Astrocyte of the cerebellum (primary cell): ENCODE measurements at places on chromosomes 2 and 18.

DNA sequence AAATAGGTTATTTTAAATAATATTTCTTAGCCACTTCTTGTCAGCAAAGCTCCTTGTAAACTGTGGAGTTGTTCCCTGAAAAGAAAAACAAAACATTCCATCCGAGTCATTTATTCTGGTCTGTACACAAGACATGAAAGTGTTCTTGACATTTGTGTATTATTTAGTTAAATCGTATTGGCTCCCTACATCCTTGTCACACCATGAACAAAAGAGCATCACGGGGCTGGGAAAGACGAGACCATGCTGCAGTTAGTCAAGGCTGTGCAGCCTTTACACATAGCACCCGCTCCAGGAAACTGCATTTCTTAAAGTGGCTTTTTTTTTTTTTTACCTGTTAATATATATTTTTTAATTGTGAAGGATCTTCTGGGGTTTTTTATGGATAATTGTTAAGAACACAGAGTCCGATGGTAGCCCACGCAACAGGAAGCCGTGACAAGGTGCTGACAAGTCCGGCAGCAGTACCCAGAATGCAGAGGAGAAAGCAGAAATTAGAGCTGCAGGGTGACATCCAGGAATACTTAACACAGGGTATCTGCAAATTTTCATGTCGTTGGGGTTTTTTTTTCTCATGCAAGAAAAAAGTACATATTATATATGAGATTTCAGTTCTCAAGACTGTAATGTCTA lies 588.4 kb downstream of the ARHGAP15 start:
- no peak for DNase-seq

GRCh38 chr2:154623819-154624218 lies 74.7 kb upstream of the KCNJ3 start:
- peak; percentile 31 for DNase-seq

DNA sequence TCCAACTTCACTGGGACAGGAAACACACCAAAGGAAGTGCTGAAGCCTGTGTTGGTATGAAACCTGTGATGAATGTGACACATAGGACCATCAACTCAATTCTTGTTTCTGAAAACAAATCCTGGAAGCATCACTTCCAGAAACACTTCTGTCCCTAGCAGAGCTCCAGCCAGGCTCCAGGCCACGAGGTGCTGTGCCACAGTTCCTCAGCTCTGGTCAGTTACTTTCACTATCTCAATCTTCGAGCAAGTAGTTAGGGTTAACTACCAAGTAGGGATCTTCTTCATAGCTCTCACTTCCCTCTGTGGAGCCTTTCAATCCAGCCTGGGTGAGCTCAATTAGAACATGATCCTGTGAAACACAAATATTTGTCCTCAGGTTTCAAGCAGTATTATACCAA lies 3.6 kb upstream of the LCT start:
- no peak for DNase-seq

DNA sequence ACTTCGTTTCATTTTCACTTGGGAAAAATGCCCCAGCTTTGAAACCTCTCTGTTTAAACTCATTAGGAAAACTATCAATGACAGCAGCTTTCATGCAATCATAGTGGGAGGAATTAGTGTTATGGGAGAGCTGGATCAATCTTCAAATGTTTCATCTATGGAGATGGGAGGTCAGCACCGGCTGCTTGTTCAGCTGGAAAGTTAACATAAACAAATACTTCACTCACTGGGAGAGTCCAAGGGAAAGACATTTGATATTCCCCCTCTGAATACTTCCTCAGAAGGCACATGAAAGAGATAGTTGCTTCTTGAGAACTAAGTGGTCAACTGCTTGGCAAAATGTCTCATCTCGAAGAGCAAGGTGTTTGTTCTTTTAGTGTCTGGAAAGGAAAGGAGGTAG lies 7.3 kb downstream of the LYPD1 start:
- DNase-seq = peak; percentile 50

- no peak for DNase-seq
Measured at GRCh38 chr2:201194097-201194496, 11.2 kb downstream of the CASP10 start.

DNA sequence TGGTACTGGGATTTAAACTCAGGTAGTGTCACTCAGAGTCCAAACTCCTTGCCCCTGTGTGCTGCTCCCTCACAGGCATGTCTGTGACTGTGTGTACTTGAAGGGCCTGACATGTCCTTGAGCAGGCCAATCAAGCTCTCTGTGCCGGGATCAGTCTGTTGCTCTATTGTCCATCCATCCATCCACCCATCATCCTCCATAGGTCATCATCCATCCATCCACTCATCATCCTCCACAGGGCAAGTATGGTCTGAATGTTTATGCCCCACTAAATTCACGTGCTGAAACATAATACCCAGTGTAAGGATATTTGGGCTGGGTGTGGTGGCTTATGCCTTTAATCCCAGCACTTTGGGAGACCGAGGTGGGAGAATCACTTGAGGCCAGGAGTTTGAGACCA lies 24.5 kb upstream of the NEB start:
- DNase-seq = no peak

DNA sequence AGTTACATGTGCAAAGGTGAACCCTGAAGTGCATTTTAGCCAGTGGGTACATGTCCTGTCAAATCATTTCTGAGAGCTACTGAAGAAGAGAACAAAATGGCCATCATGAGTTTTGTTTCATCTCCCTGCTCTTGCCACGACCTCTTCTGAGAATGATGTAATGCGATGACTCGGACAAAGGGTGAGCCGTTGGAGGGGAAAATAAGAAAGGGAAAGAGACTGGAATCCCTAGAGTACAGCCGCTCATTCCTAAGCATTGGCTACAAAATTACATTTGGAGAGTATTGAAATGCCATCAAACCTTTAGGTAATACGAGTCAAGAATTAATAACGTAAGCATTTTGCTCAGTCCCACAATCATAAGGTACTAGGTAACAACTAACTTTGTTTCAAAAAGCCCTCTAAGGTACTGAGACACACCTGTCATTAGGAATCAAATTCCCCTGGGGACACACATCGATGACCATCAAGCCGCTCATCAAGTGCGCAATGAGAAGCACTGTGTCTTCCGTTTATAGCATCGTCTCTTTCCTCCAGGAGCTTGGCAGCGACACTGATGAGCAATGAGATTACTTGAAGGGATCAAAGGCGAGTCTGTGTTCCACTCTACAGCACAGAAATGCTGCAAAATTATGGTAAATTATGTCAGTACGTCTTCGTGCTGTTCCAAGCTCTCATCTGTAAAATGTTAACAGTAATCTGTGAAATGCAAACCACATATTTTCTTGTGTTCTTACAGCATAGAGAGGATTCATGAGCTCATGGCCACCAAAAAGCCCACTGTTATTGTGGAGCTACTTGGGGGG lies 97.3 kb upstream of the PIEZO2 start:
- DNase-seq = no peak

DNA sequence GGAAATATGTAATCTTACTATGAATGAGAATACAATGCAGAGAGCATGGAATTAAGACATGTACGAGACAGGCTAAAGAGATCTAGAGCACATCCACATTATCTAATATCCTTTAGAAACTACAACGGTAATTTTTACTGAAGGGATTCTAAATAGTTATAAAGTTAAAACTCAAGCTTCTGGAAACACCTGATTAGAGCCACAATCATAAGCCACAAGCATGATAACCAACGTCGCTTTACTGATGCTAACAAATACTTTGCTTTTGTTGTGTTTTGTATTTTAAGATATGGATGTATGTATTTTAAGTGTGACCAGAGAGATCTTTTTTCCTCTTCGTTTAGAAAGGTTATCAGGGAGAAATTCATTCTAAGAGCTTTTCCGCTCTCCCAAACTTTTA lies 44.0 kb upstream of the STK17B start:
- no peak for DNase-seq

- no peak for DNase-seq
Measured at GRCh38 chr18:3984163-3984757, 470.8 kb downstream of the DLGAP1 start.

- DNase-seq = no peak
Measured at GRCh38 chr2:15668611-15669305, 77.1 kb downstream of the DDX1 start.

- DNase-seq = peak; percentile 75
Measured at GRCh38 chr2:213818436-213818835, 534.2 kb downstream of the SPAG16 start.

GRCh38 chr2:152033011-152033925 lies 65.6 kb downstream of the CACNB4 start:
- DNase-seq = no peak

DNA sequence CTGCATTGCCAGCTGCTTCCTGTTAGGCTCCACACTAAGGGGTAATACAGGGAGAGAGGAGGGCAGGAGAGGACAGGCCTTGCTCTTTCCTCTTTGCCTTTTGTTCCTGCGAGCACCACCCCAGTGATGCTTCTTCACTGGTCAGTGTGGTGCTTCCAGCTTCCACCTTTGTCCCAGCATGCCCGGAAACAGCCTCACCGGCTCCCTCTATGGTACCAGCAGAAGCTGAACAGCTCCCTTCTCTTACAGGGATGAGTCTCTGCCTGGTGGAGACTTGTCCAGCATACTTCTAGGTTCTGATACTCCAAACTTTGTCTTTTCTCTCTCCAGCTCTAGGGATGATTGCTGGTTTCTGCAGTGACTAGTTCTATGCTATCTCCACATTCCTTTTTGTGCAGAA lies 413.3 kb downstream of the TSN start:
- DNase-seq = no peak

DNA sequence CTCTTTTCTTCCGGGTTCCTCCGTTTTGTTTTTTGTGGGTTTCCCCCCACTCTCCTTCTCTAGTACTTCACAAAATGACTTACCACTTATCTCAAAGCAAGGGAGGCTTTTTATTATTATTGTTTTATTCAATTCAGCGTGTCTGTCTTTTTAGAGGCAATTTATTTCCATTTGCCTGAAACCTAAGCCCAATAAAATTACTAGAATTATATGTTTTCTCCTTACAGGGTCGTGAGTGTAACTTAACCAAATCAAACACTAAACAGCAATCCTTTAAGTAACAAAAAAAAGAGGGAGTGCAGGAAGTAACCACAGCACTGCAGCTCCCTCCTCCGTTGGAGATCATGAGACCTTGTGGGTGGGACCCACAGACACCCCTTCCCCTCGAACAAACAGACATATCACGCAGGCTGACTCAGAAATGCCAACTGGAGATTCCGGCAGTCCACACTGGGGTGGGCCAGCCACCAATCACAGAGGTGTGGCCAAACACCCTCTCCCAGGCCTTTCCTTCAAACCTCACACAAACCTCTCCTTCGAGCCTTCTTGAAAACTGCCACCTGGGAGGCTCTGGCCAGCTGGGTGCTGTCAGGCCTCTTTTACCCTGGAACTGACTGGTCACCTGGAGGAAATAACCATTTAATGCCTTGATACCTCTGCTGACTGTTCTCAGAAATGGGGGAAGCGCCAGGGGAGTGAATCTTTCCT lies 207.1 kb upstream of the SMAD2 start:
- DNase-seq = no peak

GRCh38 chr2:96389736-96390135 lies 54.2 kb downstream of the NCAPH start:
- DNase-seq = no peak

GRCh38 chr2:139160836-139161235 lies 380.6 kb upstream of the NXPH2 start:
- no peak for DNase-seq

DNA sequence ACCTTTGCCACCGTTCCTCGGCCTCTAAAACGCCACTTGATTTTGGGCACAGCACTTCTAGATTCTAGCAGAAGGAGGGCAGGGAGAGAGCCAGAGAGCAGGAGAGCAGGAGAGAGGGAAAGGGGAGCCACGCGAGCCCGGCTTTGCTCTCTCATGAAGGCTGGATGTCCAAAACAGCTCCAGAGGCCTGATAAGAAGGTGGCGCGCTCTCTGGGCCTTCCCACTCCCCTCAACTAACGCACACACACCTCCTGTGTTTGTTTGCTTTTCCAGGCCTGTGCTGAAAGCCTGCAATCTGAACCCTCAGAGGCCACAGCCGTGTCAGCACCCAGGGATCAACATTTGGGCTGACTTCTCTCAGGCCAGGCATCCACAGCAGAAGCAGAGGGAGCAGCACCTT lies 184.8 kb upstream of the SOX11 start:
- DNase-seq = no peak

DNA sequence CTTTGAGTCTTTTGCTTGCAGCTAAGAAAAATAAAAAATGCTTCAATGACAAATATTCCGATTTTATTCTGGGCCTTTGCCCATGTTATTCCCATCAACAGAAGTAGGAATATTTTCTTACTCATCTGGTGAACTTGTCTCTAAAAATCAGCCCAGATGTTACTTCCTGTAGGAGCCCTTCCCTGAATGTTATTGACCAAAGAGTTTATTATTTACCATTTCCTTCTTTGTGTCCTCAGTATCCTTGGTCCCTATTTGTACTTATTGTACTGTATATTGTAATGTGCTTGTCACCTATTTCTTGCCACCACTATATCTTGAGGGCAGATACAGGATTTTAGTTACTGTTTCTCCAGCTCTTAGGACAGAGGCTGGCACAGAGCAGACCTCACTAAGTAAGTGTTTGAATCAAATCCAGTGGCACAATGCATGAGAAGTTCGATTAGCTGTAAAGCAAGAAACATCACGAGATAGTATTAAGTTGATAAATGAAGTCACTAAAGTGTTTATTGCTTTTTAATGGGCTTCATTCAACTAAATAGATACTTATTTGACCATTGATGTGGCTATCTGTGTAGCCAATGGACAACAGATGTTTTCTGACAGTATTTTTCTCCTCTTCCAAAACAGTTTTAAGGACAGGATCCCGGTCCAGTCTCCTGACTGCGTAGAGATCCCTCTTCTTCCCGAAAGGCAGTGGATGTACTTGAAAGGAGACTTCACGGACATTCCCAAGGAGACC lies 109.1 kb downstream of the DDX1 start:
- no peak for DNase-seq

- DNase-seq = no peak
Measured at GRCh38 chr2:193517615-193518014, 1322.9 kb upstream of the TMEFF2 start.

DNA sequence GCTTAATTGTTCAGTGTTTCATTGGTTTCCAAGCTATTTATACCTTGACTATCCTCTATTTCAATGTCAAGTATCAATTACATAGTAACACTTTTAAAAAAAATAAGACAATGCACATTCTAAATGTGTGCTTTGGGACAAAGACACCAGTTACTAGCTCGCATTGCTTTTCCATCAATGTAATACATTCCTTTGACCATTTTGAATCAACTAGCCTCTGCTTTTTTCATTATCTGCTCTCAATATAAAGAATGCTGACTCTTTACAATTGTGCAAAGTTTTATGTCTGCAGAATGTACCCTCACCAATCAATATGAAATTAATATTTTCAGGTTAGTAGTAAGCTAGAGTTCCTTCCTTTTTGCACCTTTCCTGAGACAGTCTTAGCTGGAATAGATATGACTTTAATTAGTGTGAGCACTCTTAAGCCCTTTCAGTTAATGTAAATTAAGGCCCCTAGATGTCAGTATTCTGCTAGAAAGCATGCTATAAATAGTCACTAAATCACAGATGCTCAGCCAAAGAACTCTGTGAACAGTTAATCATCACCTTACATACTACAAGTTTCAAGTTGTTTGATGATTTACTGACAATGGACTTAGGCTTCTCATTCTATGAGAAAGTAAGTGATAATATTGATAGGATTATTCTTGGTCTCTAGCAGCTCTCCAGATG lies 413.6 kb downstream of the PTH2R start:
- no peak for DNase-seq
